Kidney (tissue), 22 donors: ENCODE measurements at places on chromosomes 1 and 21. TPM values are rescaled to one million over a fixed set of nuclear protein-coding genes. Genes with fewer than 3 reads are reported as not detected.

The RGL1 gene
- total RNA-seq, result 30.7 TPM

- H3K27me3 ChIP-seq, result no peaks in the 10 kb centered on the region
- no peaks in the 10 kb centered on the region for H3K36me3 ChIP-seq
- H3K4me1 ChIP-seq, result no peaks in the 10 kb centered on the region
- DNase-seq, result peak; percentile 8
These were observed 63.3 kb upstream of the CR1L start for GRCh38 chr1:207581496-207582153.

DNA sequence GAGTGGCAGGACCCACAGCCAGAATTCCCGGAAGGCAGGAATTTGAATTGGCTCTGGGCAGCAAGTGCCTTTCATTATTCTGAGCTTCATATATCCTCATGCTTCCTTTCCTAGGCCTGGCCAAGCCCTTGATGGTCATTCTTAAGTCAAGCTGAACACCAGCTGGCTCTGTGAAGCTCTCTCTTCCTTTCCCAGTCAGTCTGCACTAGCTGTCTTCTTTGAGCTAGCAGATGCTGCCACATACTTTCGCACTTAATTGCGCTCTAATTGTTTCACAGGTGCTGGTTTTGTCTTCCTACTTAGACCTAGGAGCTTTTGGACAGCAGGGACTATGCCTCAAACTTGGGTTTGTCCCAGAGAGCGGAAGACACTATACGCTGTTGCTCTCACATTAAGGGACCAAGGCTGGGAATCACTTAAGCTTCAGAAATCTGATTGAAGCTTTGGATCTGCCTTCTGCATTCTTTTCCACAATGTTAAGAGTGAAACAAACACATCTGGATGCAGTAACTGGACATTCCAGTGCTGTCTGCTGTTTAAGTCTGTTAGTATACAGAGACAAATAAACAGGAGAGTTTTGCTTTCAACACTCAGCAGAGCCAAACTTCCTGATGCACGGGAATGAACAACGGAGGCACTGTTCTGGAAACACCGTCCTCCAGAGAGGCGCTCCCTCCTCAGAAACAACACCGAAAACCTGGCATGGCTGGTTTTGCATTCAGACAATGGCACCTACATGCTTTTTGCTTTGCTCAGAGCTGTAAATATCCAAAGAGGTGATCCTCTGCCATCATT is 2.2 kb downstream of the TLR5 start:
- H3K27ac ChIP-seq, result no peak overlapping the region
- H3K4me1 ChIP-seq, result peaks cover 10% of the 10 kb centered on the region
- H3K27me3 ChIP-seq, result no peaks in the 10 kb centered on the region
- H3K36me3 ChIP-seq, result no peaks in the 10 kb centered on the region
- no peak overlapping the region for H3K4me3 ChIP-seq

GRCh38 chr1:86195281-86195680 is 38.7 kb upstream of the COL24A1 start:
- DNase-seq, result no peak
- H3K36me3 ChIP-seq, result no peaks in the 10 kb centered on the region
- H3K27ac ChIP-seq, result no peak overlapping the region
- H3K4me3 ChIP-seq, result no peak overlapping the region

The FCRL2 gene
- total RNA-seq, result 2.5 TPM

GRCh38 chr1:25642574-25643108 is 26.1 kb downstream of the MAN1C1 start:
- H3K27me3 ChIP-seq, result no peaks in the 10 kb centered on the region
- peaks cover 7% of the 10 kb centered on the region for H3K4me1 ChIP-seq
- peak overlapping the region; percentile 44 for H3K27ac ChIP-seq
- H3K36me3 ChIP-seq, result no peaks in the 10 kb centered on the region
- no peak for DNase-seq

- H3K27ac ChIP-seq, result no peak overlapping the region
- H3K36me3 ChIP-seq, result no peaks in the 10 kb centered on the region
- no peak for DNase-seq
- H3K27me3 ChIP-seq, result no peaks in the 10 kb centered on the region
- H3K4me1 ChIP-seq, result no peaks in the 10 kb centered on the region
These were observed 3.6 kb downstream of the CACNA1S start for GRCh38 chr1:201108614-201109013.

DNA sequence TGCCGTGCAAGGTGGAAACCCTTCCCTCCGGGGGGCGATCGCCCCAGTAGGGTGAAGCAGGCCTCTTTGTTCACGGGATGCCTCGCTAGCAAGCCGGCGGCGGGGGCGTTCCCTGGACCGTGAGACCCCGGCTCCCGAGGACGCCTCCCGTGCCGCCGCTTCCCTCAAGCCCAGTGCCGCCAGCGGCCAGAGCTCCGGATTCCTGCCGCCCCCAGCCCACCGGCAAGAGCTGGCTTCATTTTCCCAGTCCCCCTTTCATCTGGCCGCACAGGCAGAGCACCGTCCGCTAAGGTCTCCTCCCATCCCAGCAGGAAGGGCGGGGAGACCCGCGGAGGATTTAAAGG is 16.3 kb downstream of the IER5 start:
- DNase-seq, result peak; percentile 90
- no peaks in the 10 kb centered on the region for H3K27me3 ChIP-seq
- H3K27ac ChIP-seq, result peak overlapping the region; percentile 87
- no peaks in the 10 kb centered on the region for H3K36me3 ChIP-seq
- no peaks in the 10 kb centered on the region for H3K4me1 ChIP-seq
- H3K4me3 ChIP-seq, result peak overlapping the region; percentile 69

GRCh38 chr1:10863886-10864285 is 67.4 kb upstream of the CASZ1 start:
- peaks cover 4% of the 10 kb centered on the region for H3K4me1 ChIP-seq
- no peaks in the 10 kb centered on the region for H3K36me3 ChIP-seq
- DNase-seq, result no peak

DNA sequence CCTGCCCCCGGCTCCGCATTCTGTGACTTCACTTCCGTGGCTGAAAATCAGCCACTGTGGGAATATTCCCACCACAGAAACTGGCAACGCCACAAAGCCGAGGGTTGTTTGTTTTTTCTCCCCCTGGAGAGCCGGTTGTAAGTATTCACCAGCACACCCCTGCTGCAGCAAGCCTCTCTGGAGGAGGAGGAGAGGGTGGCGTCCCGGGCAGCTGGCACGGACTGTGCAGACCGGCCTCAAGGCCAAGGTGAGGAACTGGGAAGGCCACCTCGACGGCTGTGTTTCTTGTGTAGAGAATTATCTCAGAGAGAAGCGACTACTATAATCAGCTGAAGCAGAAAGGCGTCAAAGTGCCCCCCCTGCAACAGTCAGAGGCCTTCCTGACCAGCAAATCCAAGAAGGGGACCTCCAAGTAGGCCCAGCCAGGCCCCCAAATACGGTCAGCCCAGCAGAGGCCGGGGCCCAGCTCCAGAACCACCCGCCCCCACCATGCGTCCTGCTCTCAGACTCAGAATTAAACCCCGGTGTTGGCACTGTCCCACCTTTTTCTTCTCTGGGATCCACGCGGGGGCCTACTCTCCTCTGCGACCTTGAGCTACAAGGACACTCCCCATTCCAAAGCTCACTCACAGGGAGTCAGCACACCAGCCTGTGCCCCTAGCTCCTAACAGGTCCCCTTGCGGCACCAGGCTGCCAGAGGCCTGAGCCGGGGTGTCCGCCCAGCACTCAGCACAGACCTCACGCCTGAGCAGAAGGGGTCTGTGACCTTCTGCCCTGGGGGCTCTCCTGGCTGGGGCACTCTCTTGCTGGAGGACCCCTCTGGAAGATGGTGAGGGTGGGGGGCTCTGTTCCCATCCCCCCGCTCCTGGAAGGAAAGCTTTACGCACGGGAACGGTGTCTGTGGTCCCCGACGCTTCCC is 1.2 kb upstream of the SMIM1 start:
- peaks cover 26% of the 10 kb centered on the region for H3K4me1 ChIP-seq
- peak overlapping the region; percentile 55 for H3K4me3 ChIP-seq
- no peaks in the 10 kb centered on the region for H3K27me3 ChIP-seq
- DNase-seq, result peak; percentile 79

- no peak within 1 kb of the TSS for H3K27ac ChIP-seq
- DNase-seq, result peak; percentile 52
- H3K36me3 ChIP-seq, result no peaks in the 10 kb centered on the region
- H3K27me3 ChIP-seq, result no peaks in the 10 kb centered on the region
- H3K4me1 ChIP-seq, result peaks cover 4% of the 10 kb centered on the region
These were observed at the start of gene CYP4X1 for GRCh38 chr1:47023268-47024140. CYP4X1 (plus strand) TSS chr1:47023669; CDS start chr1:47023818, 149 bp downstream.

GRCh38 chr1:34053660-34054059 is 111.4 kb downstream of the CSMD2 start:
- H3K4me3 ChIP-seq, result no peak overlapping the region
- no peak overlapping the region for H3K27ac ChIP-seq
- H3K27me3 ChIP-seq, result no peaks in the 10 kb centered on the region

- no peak for DNase-seq
- no peaks in the 10 kb centered on the region for H3K4me1 ChIP-seq
- H3K27ac ChIP-seq, result no peak overlapping the region
- H3K36me3 ChIP-seq, result peaks cover 9% of the 10 kb centered on the region
- H3K4me3 ChIP-seq, result no peak overlapping the region
- no peaks in the 10 kb centered on the region for H3K27me3 ChIP-seq
These were observed 3.6 kb downstream of the PRKAB2 start for GRCh38 chr1:147168626-147169058.

- no peaks in the 10 kb centered on the region for H3K27me3 ChIP-seq
- H3K36me3 ChIP-seq, result no peaks in the 10 kb centered on the region
- no peak overlapping the region for H3K27ac ChIP-seq
- no peak overlapping the region for H3K4me3 ChIP-seq
These were observed 73.6 kb downstream of the ZNF281 start for GRCh38 chr1:200336101-200336845.

GRCh38 chr1:237154157-237154556 is 112.2 kb downstream of the RYR2 start:
- DNase-seq, result no peak
- no peaks in the 10 kb centered on the region for H3K27me3 ChIP-seq
- no peak overlapping the region for H3K4me3 ChIP-seq
- H3K4me1 ChIP-seq, result no peaks in the 10 kb centered on the region
- no peaks in the 10 kb centered on the region for H3K36me3 ChIP-seq
- H3K27ac ChIP-seq, result no peak overlapping the region

The SLX9 gene
- total RNA-seq, result 27.1 TPM

DNA sequence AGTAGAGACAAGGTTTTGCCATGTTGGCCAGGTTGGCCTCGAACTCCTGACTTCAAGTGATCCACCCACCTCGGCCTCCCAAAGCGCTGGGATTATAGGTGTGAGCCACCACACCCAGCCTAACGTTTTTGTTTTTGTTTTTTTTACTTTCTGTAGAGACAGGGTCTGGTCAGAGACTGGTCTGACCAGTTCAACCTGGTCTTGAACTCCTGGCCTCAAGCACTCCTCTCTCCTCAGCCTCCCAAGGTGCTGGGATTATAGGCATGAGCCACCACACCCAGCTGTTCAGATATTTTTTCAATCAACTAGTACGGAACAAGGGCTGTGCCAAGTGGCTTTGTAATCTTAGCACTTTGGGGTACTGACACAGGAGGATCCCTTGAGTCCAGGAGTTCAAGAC is 209.5 kb downstream of the RERE start:
- no peak for DNase-seq
- H3K36me3 ChIP-seq, result no peaks in the 10 kb centered on the region
- no peaks in the 10 kb centered on the region for H3K4me1 ChIP-seq
- H3K4me3 ChIP-seq, result no peak overlapping the region

The ARHGEF16 gene
- total RNA-seq, result 39.3 TPM

DNA sequence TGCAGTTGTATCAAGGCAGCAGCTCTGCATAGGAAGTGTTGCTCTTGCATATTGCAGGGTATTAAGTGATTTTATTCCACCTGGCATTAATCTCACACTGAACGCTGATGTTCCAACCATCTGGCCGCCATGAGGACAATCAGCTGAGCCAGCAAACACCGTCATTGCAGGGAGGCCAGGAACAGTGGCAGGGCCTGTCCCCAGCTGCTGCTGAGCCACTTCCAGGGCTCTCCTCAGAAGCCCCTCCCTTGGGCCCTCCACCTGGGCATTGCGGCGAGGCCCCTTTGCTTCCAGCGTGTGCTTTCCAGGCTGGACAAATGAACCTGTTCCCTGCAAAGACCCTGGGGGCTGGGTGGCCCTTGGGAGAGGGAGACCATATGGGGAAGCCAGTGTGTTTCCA is 171.6 kb upstream of the C1orf174 start:
- DNase-seq, result no peak
- H3K27ac ChIP-seq, result no peak overlapping the region
- no peak overlapping the region for H3K4me3 ChIP-seq
- H3K4me1 ChIP-seq, result no peaks in the 10 kb centered on the region

DNA sequence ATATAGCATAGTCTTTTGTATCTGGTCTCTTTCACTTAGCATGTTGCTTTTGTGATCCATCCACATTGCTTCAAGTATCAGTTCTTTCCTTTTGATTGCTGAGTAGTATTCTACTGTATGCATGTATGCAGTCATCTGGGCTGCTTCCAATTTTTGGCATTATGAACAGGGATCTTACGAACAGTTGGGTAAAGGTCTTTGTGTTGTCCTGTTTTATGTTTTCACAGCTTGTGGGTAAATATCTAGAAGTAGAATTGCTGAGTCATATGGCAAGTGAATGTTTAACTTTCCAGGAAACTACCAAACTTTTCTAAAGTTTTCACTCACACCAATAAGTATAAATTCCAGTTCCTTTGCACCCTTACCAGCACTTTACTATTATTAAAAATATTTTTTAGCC is 60.9 kb downstream of the LHX4 start:
- no peaks in the 10 kb centered on the region for H3K27me3 ChIP-seq
- H3K4me3 ChIP-seq, result no peak overlapping the region
- H3K36me3 ChIP-seq, result no peaks in the 10 kb centered on the region
- no peaks in the 10 kb centered on the region for H3K4me1 ChIP-seq
- H3K27ac ChIP-seq, result peak overlapping the region; percentile 47
- DNase-seq, result no peak

The GNG4 gene
- not detected for total RNA-seq

DNA sequence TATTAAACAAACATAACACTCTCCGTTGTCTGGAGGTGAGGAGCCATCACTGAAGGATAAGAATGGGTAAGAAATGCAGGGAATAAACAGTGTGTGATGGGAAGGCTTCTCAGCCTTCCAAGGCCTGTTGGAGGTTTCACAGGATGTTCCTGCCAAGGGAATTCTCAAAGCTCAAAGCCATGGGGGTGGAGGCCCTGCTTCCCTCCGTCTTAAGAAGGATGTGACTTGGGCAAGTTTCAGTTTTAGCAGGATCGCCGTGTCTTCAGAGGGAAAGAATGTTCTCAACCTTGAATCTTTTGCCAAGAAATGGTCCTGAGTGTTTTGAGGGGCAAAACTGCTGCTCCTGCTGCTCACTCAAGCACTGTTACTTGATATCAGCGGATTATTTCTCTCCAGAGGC is 41.7 kb upstream of the IL20 start:
- H3K4me1 ChIP-seq, result no peaks in the 10 kb centered on the region
- no peak overlapping the region for H3K27ac ChIP-seq
- H3K36me3 ChIP-seq, result no peaks in the 10 kb centered on the region
- no peaks in the 10 kb centered on the region for H3K27me3 ChIP-seq
- H3K4me3 ChIP-seq, result no peak overlapping the region

The ERG gene
- 29.6 TPM for total RNA-seq

The CCDC181 gene
- 4.8 TPM for total RNA-seq

DNA sequence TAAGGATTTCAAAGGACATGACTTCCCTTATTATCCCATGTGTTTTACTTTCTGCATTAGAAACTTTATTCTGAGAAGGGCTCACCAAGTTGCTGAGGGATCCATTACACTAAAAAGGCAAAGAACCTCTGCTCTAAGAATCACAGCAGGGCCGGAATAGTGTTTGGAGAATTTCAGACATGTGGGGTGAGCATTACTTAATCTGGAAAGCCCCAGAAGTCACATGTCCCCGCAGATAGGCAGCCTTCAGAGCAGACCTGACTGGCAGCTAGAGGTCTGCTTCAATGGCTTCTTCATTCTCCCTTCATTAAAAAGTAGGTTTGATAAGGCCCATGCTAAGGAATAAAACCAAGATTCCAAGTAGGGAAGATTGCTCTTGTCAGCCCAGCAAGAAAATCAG is 52.6 kb upstream of the RBM15 start:
- no peak overlapping the region for H3K27ac ChIP-seq
- H3K4me1 ChIP-seq, result no peaks in the 10 kb centered on the region
- no peak overlapping the region for H3K4me3 ChIP-seq
- DNase-seq, result no peak
- no peaks in the 10 kb centered on the region for H3K36me3 ChIP-seq
